ENCODE measurements at places on chromosomes 16 and 17.
A peak's percentile ranks its signal among the peaks of the same experiment; 100 is the strongest.

DNA sequence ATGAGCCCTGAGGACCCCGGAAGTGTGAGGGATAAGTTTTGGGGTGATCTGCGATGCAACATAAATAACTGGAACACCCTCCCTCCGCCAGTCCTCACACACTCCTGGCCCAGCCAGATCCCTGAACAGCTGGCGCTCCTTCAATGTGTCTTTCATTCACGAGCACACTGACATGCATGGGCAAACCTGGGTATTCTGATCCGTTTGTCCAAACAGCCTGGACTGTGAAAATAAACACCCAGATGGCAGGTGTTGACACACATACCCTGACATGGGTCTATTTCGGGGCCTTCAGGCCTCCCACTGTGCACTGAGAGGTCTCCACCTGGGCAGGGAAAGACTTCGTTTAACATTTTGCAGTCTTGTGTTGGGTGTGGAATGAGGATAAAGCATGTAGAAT lies 3.0 kb upstream of the CPNE2 start:
- DNase-seq = no peak

- no peak for DNase-seq
These were observed 106.2 kb upstream of the AXIN2 start for GRCh38 chr17:65667656-65668055.

GRCh38 chr16:84496991-84497390 lies 7.5 kb downstream of the MEAK7 start:
- no peak for DNase-seq

DNA sequence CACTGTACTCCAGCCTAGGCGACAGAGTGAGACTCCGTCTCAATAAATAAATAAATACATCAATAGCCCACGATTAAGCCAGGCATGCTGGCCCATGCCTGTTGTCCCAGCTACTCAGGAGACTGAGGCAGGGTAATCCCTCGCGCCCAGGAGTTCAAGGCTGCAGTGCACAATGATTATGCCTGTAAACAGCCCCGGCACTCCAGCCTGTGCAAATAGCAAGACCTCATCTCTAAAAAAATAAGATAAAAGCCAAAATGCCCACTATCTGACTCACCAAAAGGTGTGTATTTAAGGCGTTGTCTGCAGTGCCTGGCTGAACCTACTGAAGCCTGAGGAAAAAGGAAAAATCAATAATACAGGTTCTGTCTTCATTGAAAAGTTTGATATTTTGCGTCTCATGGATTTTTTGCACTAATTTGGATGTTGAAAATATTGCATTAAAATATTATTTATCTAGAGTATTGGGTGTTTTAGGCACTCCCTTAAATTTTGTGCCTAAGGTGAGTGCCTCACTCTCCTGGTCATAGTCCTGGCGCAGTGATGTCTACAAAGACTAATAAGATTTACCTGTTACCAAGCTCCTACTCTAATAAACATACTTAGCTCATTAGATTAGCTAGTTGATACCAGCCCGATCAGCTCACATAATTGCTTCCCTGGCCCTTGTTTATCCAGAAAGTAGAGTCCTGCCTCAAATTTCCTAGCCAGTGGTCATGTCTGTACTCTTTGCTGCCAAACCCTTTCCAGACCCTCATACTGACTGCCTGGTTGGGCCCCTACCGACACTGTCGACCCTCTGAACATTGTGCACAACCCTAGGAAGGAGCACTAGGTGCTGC lies 24.7 kb upstream of the TOB1 start:
- DNase-seq = peak; percentile 74

- no peak for DNase-seq
These were observed at the start of gene CRHR1 for GRCh38 chr17:45784293-45784740. CRHR1 (plus strand) TSS chr17:45784320; CDS start chr17:45784545, 225 bp downstream.

- no peak for DNase-seq
These were observed 44.9 kb upstream of the ERN1 start for GRCh38 chr17:64174686-64175456.

DNA sequence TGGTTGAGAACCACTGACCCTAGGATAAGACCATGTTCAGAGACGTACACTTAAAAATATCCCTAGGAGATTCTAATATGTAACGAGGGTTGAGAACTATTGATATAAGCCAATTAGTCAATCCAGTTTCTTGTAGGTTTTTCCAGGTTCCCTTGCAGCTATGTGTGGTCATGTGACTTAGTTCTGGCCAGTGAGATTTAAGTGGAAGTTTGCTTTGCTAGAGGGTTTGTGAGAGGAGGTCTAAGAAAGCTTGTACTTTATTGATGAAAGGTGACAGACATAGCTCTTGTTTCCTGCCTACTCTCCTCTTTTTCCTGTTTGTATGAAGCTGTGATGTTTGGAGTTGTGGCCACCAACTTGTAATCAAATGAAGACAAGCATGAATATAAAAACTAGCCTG lies 110.1 kb upstream of the SIAH1 start:
- DNase-seq = no peak

GRCh38 chr17:70407506-70407905 lies 238.2 kb downstream of the KCNJ2 start:
- no peak for DNase-seq

- DNase-seq = no peak
These were observed 3.7 kb downstream of the VAMP2 start for GRCh38 chr17:8159032-8159400.

- DNase-seq = no peak
These were observed 10.0 kb downstream of the FAM117A start for GRCh38 chr17:49753959-49754391.
